Motor neuron (in vitro differentiated cells): ENCODE measurements at places on chromosomes 2 and 18. TPM values are rescaled to one million over a fixed set of nuclear protein-coding genes. Genes with fewer than 3 reads are reported as not detected.

GRCh38 chr18:13660510-13660909 is 65.8 kb downstream of the FAM210A start:
- peak; percentile 95 for ATAC-seq

GRCh38 chr2:216700781-216701180 is 5.4 kb upstream of the IGFBP5 start:
- ATAC-seq = no peak

DNA sequence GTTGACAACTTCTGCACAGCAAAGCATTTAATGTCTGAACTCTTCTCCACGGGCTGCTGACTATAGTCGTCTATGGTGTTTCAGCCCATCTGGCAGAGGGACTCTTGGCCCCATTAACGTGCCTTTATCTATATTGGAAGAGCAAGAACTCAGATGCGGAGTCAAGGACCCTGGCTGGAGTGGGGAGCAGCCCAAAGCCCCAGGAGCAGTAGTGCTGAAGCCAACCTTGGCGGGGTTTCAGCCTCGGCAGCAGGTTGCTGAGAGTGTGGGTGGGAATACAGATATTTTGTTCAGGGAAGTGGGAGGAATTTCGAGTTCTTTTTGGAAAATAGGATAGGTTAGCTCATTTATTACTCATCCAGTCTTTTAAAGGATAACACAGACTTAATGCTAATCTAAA is 34.2 kb downstream of the TMEM17 start:
- no peak for ATAC-seq

DNA sequence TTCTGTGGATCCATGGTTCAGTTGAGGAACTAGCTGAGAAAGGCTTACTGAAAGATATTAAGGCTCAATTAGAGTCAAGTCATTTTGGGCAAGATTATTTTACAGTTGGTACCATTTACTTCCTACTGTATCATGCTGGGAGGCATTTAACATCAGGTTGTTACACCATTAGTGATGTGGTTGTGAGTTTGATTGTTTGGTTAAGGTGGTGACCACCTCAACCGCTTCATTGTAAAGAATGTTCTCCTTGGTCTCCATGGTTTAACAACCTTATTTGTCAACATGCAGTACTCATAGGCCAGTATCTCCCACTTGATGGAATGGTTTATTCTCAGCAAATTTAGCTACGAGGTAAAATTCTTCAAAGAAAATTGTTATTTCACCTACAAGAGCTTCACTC is 34.1 kb downstream of the HRH4 start:
- ATAC-seq = no peak

Gene LDLRAD4
- total RNA-seq = 2.1 and 3.2 TPM in 2 replicates

Gene RRM2
- total RNA-seq = 82.4 and 84.3 TPM in 2 replicates

Gene CTAGE1
- total RNA-seq = not detected in 2 replicates
